ENCODE measurements at places on chromosomes 12 and 14.

GRCh38 chr14:91098591-91098990, 15.3 kb upstream of the DGLUCY start:
- DNase-seq: no peak

GRCh38 chr12:52351196-52352059, 15.9 kb downstream of the KRT85 start:
- DNase-seq: no peak

DNA sequence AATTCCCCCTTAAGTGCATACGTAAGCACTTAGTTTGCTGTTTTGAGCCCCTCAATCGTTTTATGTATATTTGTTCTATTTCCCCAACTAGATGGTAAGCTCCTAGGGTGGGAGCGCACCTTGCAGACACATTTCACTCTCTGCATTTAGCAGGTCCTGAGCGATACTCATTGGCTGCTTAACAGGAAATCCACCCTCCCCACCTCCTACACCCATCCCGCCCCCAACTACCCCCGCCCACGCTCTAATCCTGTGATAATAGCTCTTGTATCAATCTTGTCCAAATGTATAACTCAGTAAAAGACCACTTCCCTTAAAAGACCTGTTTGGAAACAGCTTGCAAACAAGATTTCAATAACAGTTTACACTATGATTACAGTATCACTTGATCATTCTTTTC, 8.1 kb downstream of the LPAR5 start:
- no peak for DNase-seq

DNA sequence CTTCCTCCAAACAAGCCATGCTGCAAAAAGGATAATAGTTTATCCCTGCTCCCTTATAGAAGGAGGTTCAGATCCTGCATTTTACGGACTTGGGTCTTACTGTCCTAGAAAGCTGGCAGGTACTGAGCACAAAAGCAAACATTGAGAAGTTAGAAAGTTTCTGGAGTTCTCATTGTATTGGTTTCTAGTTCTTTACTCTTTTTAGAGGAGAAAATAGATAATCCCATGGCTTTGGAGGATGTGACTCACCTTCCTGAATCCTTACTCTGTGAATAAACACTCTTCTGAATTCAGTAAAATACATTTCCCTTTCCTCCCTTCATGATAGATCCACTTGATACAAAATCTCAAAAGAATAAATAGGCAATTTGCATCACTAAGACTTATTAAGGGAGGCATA, 188.9 kb downstream of the NPAS3 start:
- DNase-seq: no peak
